Colonic mucosa (tissue), 4 donors: ENCODE measurements at places on chromosomes 1 and 21.

- no peak for DNase-seq
Observed at GRCh38 chr21:43905726-43906455, 40.9 kb downstream of the AGPAT3 start.

GRCh38 chr1:40692429-40692895 is 958 bp downstream of the NFYC start:
- no peak for DNase-seq

DNA sequence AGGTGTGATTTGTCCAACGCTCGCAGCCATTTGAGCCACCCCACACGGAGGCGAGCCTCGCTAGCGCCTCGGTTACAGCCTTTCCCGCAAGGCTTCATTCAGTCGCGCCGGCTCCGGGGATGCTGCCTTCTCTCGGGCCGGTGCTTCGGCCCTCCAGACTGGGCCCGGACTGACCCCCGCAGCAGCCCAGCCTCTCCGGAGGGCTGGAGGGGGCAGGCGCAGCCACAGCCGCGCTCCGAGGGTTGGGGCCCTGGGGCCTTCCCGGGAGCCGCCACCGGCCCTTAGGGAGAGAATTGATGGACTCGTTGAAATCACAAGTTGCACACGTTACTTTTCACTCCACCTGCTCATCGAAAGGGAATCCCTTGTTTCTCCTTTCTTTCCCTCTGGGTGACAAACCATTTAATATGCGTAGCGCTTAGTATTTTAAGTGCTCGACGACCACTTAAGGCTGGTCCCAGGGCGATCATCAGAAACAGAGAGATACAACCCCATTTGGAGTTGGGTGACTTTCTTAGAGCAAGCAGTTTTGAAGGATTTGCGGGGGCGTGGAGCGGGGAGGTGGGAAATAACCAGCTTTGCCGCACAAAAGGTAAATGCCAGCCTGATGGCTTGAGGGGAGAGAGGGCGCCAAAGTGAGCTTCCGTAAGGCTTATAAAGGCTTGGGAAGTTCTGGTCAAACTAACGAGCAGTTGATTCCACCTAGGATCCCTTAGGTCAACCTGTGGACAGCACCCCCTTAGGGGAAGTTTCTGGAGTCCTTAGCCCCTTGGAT is 24.6 kb upstream of the ENAH start:
- no peak for DNase-seq

- no peak for DNase-seq
Observed at GRCh38 chr1:100860397-100860991, 34.1 kb downstream of the EXTL2 start.

- DNase-seq = no peak
Observed at GRCh38 chr1:180909462-180909976, 3.2 kb upstream of the KIAA1614 start.

DNA sequence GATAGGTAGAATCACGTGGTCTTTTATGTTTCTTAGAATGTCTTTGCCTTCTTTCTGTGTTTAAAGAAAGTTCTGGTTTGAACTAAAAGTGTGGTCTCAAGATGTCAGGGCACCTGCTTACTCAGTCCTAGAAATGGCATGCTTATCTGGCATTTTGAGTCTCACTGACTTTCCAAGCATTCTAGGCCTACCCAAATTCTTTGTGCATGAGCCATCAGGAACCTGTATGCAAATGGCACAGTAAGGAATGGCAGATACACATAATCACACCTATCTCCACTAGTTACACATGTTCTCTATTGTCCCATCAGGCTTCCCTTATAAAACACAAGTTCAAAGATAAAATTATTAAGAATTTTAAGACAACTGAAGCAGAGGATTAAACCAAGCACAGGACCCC is 29.5 kb upstream of the CLCA4 start:
- DNase-seq = no peak
